GF-D8 (cell line): ENCODE measurements at places on chromosomes 4 and X.

- DNase-seq: no peak
Observed at GRCh38 chrX:28609917-28610613, 22.8 kb downstream of the IL1RAPL1 start.

DNA sequence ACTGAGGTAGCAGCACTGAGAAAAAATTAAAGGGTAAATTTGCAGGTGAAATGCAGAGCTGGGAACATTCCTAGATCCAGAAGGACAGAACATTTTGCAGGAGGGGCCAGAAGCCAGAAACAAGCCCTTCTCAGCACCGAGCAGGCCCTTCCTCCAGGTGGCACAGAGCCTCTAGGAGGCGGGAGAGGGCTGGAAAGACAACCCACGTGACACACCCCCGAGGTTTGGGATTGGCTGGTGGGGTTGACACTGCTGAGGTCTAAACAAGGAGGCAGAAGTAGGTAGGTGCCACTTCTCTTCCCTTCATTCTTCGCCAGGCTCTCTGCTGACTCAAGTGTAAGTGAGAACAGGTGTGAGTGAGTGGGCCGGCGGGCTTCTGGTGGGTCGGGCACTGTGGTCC lies at the start of gene PAGE4:
PAGE4 (plus strand) TSS at position 288 of the 400 bp plus-strand sequence. CDS start 1,126 bp downstream, outside the sequence.
- DNase-seq: no peak

- DNase-seq: peak; percentile 21
Observed at GRCh38 chr4:138981930-138982390, 33.6 kb upstream of the NOCT start.

DNA sequence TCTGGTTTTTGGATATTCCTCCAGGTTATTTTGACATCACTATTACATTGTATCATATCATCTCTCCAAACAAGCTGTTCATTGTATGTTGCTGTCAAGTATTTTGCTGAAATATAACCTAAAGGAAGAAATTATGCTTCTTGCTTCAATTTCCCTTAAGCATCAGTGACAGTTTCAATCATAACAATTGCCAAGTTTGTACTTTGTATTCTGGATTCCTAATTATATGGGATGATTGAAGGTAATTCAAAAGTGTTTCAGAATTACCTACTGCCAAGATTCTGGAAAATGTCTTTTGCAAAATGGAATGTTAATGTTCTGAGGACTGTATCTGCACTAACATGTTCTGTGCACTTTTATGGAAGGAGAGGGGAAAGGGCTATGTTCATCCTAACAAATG lies 228.7 kb downstream of the PRDM5 start:
- DNase-seq: no peak

DNA sequence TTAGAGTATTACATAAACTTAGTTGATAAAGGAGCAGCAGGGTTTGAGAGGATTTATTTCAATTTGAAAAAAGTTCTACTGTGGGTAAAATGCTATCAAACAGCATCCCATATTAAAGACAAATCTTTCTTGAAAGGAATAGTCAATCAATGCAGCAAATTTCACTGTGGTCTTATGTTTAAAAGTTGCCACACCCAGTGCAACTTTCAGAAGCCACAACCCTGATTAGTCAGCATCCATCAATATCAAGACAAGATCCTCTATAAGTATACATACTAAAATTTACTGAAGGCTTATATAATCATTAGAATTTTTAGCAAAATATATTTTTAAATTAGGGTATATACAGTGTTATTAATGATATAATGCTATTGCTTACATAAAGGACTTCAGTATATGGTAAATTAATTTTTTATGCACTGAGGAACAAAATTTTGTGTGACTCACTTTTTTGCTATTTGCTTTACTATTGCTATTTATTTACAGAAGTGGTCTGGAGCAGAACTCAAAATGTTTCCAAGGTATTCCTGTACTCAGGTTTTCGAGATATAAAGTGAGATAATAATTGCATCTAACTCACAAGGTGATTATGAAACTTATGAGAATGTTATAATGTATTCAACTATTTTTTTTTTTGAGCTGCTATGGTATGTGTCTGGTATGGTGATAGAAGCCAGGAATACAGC lies 1127.6 kb downstream of the ADGRL3 start:
- no peak for DNase-seq

- DNase-seq: no peak
Observed at GRCh38 chr4:81923140-81923539, 450.7 kb downstream of the HNRNPD start.

DNA sequence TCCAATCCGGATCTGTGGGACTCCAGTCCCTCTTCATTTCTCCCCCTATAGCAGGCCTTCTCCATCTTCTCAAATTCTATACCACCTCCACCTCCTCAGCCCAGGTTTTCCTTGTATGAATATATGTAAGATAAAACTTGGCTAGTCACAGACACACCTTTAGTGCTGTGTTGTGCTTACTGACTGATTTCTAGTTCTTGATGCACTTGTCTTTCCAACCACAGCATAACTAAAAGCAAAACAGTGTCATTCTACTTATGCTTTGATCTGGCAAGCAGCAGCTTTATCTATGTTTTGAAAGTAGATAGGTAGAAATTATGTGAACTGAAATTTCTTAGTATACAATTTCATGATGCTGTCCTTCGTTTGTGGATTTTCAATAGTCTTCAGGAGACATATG lies 47.5 kb downstream of the CCNI start:
- DNase-seq: no peak

DNA sequence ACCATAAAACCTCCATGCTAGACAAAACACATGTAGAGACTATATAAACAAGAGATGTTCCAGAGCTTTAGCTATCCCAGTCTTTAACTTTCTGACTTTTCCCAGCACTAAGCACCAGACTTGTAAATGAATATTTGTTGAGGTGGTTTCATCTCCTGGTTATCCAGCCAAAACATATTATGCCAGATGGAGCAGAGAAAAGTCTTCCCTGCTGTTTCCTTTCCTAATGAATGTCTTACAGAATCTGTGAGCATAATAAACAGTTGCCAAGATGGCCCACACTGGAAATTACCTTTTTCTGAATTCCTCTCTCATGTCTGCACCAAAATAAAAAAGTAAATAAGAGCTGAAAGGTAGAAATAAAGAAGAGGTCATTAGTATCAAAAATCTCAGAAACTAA lies 159.2 kb downstream of the TECRL start:
- no peak for DNase-seq

GRCh38 chr4:25223802-25224375 lies 9.9 kb upstream of the PI4K2B start:
- no peak for DNase-seq

GRCh38 chr4:116926631-116927295 lies 158.6 kb downstream of the TRAM1L1 start:
- DNase-seq: no peak

- no peak for DNase-seq
Observed at GRCh38 chr4:113434247-113434587, 327.3 kb downstream of the CAMK2D start.

- no peak for DNase-seq
Observed at GRCh38 chr4:149280806-149281205, 534.8 kb downstream of the IQCM start.

DNA sequence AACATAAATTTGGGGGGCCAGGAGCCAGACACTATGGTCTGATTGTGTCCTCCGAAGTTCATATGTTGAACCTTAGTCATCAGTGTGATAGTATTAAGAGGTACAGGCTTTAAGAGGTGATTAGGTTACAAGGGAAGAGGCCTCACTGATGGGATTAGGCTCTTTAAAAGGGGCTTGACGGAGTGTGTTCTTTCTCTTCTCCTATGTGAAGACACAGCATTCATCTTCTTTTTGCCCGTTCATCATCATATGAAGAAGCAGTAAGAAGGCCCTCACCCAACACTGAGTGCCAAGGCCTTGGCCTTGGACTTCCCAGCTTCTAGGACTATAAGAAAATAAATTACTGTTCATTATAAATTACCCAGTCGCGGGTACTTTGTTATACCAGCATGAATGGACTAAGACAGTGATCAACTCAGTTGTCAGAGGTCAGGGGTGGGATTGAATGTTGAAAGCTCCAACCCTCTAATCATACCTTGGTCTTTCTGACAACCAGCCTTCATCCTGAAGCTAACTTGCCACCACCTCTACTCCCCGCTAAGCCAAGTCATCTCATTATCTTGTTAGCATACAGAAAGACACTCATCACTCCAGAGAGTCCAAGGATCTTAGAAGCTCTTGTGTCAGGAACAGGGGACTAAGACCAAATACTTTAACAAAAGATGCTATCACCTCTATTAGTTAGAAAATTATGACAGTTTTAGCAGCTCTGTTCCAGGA lies 543.4 kb upstream of the DIPK2B start:
- no peak for DNase-seq

DNA sequence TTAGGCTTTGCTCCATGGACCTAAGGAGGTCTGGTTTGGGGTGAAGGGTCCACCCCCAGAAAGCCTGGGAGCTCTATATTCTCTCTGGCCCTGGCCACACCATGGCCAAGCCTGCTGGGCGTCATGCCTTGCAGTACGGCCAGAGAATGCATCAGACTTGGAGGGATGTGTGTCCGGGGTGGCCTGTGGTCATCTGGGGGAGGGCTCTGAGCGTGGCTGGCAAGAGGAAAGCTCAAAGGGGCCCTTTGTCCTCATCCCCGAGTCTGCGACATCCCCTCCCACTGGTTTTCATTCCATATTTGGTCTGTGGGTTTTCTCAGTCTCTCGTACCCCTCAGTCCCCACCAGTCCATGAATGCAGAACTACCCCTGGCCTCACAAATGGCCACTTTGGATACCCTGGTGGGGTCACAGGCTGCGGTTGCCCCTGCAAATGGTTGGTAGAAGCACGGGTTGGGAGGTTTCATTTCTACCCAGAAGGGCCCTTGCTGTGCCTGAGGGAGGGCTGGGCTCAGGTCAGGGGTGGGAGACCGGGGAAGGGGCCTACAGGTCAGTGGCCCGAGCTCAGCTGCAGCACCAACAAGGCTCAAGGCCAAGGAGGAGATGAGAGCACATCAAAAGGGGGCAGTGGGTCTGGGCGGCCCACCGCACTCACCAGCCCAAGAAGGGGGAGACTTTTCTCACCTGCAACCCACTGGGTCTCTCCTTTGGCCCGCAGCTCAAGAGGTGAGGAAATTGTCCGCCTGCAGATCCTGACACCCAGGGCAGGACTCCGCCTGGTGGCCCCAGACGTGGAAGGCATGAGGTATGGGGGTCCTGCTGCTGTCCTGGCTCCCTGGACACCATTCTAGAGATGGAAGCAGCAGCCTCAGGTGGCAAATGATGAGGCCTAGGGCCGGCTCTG lies 30.2 kb downstream of the ZNF185 start:
- DNase-seq: no peak

DNA sequence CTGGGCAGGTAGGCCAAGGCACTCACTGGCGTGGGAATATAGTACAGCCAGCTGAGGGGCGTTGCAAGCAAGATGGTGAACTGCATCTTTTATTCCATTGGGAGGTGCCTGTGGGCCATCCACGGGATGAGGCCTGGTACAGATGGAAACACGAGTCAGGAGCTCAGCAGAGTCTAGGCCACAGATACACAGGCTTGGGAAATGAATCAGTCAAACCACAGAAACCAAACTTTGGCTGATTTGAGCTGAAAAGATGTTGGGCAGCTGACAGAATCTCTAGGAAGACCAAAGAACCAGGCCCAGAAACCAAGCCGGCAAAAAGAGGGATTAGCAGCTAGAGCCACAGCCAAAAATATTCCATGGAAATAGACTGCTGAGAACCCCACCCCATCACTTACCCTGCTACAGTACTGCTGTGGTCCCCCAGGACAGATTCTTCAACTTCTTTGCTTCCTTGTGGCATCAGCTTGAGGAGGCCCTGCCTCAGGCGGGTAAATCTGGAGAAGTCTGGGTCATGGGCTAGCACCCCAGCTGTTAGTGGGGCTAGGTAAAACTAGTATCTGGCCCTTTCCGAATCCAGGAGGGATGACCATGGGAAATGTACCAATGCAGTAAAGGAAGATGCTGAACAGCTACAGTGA lies 75.4 kb downstream of the TMEM131L start:
- no peak for DNase-seq

DNA sequence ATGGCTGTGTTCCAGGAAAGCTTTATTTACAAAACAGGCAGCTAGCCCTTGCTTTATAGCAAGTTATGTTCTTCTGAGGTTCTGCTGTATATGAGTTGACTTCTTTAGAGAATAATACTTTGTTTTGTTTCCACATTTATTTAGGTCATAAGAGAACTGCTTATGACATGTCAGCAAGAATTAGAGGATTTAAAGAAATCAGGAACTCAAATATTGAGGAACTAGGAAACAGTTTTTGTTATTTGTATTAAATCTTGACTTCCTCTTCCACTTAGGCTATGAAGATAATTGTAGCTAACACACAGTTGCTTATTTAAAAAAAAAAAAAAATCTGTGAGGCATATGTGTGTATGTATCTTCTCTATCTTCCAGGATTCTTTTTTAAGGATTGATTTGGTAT lies 14.3 kb downstream of the ZRSR2 start:
- no peak for DNase-seq

- no peak for DNase-seq
Observed at GRCh38 chr4:185213877-185214276, 4.5 kb downstream of the SNX25 start.

GRCh38 chrX:867502-867901 lies 236.9 kb downstream of the SHOX start:
- DNase-seq: no peak

DNA sequence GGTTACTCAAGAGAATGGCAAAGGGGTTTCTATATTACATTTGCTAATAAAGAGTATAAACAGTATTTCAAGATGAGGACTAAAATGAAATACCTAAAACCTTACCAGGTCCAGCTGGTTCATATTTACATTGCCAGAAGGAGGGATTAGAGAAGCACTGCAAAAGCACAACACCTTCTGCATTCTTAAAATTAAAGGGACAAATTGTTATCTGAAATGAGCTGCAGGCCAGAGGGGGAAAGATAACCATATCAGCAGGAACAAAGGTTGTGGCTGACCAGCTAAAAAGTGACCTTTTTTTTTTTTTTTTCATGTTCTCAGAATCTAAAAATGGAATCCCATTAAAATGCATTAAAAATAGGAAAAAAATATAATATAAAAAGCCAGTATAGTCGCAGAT lies 39.7 kb downstream of the AFF2 start:
- DNase-seq: no peak

DNA sequence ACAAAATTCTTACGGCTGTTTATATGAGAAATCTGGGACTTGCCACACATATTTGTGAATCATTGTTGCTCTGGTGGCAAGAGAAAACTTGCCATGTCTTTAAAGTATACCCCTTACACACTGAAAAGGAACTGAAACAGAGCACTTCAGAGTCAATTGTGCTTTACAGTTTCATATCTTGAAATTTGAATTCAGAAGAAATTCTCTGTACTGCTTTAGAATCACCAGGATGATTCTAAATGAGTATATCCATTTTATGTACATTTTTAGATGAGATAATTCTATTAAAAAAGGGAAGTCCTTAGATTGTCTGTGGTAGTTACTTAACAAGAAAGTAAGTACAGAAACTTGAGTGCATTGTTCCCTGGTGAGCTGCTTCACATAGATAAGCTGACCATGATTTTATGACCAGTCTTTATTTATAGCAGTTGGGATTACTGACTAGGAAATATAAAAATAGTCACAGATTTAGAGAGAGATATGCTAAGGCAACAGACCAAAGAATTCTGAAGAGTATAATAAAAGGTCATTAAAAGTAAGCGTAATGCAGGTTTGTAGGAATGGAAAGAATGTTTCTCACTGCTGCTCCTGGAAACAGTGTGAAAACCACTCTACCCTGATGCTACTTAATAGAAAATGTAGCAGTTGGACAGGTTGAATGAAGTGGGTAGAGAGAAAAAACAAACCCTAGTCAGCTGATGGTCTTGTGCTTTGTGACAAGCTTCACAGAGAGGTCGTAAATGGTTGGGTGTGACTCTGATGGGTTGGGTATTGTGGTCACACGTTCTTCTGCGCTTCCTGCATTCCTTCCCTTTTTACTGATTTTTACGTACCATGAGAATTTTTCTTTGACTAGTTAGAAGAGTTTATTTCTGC lies 41.0 kb downstream of the FNIP2 start:
- peak; percentile 85 for DNase-seq

GRCh38 chr4:121200795-121201472 lies 36.8 kb upstream of the TNIP3 start:
- DNase-seq: no peak
